ENCODE measurements at places on chromosomes 4 and X.

DNA sequence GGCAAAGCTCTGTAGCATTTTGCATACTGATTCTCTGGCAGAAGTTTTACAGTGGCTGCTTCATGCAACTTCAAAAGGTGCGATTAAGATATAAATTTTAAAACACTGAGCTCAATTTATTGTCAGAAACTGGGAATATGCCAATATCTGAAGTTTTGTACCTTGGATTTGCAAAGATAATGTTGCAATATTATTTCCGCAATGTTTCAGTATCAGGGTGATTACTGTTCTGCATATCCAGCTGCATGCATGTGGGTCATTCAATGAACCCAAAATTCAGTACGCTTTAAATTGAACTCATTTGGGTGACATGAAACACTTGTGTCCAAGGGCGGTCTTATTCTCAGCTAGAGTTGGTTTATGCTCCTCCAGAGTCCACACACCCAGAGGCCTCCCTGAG, 26.2 kb downstream of the TRMT10A start:
- DNase-seq = no peak

GRCh38 chr4:142845293-142846107, 601 bp downstream of the INPP4B start:
- DNase-seq = no peak

- no peak for DNase-seq
Observed at GRCh38 chr4:71872767-71873415, 89.0 kb upstream of the GC start.

DNA sequence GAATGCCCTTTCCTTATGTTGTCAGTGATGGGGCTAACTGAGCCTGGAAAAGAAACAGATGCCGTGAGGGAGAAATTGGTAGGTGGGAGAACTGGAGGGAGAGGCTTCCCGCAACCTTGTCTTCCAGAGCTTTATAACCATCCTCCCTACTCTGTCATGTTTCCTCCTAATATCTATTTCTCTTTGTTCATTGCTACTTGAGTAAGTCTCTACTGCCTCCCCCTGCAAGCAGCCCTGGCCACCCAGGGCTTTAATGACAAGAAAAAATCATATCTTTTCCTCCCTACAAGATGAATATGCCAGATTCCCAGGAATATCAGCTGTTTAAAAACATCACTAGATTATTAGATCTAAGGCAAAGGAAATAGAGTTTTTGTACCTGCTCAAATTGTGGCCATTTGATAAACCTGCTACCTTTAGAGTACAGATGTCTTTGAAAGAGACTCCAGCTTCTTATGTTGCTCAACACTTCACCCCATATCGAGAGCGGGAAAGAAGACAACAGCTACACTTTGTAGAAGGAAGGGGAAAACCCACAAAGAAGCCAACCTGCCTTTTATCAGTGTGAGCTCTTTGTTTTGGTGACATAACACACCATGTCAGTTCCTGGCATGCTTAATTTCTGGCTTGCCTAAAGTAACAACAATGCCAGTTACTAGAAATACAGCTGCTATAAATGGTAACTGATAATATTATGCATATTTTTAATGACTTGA, 186.6 kb upstream of the LEF1 start:
- no peak for DNase-seq

GRCh38 chr4:16104520-16104919, 20.7 kb upstream of the PROM1 start:
- DNase-seq = no peak

DNA sequence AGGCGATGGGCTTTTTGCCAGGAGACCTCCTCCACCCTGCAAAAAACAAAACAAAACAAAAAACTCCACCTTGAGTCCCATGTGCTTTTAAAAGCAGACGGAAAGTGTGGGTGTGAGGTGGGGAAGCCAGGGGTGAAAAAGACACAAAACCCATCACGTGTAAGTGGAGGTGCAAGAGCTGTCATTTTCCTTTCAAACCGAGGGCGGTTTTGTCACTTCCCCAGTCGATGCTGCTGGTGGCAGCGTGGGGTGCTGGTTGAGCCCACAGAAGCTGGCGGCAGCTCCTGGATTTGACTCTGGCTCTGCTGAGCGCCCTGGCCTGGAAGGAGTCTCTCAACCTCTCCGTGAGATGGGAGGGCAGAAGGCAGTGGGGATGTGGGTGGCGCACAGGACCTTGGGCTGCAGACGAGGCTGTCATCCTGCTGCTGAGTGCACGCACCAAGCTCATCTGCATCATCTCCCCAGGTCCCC, 110.0 kb downstream of the PSAPL1 start:
- DNase-seq = no peak
